ENCODE measurements at places on chromosomes 6 and 20.

DNA sequence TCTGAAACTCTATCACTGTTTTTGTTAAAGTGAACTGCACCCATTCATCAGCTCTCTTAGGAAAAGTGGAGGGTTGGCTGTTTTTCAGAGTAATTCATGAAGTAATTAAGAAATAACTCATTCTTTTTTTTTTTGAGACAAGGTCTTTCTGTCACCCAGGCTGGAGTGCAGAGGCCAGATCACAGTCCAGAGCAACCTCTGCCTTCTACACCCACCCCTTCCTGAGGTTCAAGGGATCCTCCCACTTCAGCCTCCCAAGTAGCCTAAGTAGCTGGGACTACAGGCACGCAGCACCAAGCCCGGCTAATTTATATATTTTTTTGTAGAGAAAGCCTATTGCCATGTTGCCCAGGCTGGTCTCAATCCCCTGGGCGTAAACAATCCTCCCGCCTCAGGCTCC lies 2.6 kb downstream of the ZNFX1 start:
- DNase-seq: no peak

DNA sequence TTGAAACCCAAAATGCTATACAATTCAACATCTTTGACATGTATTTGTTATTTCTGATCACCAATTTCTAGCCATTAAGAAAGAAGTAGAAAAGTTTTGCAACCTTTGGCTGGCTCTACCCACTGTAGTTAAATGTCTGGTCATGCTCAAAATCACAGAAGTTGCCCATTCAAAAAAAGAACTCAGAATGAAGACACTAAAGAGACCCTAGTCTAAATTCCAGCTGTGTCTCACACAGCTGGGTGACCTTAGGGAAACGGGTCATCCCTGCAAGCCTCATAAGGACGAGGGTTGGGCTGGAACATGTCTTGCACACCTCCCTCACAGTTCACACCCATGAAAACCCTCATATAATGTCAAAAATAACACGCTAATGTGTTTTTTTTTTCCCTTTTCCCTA lies 10.3 kb downstream of the FOXQ1 start:
- no peak for DNase-seq

DNA sequence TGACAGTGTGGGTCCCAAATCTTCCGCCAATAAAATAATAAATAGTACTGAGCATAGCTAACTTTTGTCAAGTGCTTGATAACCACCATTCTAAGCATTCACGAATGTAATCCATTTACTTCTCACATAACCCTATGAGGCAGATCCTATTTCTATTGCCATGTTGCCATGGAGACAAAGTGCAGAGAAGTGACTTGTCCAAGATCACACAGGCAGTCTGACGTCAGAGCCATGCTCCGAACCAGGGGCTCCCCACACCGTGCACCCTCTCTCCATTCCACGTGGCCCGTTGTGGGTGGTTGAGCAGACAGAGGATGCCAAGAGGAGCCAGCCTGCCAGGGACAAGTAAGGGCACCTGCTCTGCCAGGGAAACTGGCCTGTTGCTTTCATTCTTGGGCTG lies 38.9 kb downstream of the CDH22 start:
- no peak for DNase-seq

- no peak for DNase-seq
Measured at GRCh38 chr6:45651301-45651700, 273.6 kb upstream of the SUPT3H start.

GRCh38 chr6:139473231-139473701 lies 98.8 kb upstream of the CITED2 start:
- peak; percentile 15 for DNase-seq

DNA sequence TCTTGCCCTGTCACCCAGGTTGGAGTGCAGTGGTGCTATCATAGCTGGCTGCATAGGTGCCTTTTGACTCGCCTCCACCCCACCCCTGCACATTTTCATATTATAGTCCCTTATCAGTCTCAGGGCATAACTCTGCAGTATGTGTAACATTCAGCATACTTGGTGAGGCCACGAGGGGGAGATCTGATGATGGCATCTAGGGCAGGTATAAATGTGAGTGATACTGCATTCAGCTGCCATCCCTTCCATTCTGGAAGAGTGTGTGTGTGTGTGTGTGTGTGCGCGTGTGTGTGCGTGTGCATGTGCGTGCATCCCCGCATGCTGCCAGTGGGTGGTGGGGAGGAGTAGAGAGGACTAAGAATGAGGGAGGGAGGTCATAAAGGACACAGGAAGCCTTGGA lies 81.4 kb downstream of the JARID2 start:
- no peak for DNase-seq

GRCh38 chr6:25793970-25794369 lies 37.9 kb downstream of the SLC17A1 start:
- DNase-seq: no peak

DNA sequence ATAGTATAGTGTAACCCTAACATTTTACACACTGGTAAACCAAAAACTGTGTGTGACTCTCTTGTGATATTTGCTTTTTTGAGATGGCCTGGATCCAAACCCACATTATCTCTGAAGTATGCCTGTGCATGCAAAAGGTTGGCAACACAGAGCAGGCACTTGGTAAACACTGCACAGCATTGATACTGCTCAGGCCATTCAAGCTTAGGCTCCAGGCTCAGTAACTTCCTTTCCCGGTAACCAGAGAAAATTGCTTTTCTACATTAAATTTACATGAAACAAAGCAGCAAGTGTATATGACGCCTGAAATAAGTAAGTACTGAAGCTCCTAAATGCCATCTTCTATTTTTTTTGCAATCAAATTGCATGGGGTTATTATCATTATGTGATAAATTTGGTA lies 205.7 kb downstream of the EPM2A start:
- no peak for DNase-seq

- peak; percentile 66 for DNase-seq
Measured at GRCh38 chr20:49562311-49563014, 5.5 kb downstream of the PTGIS start.

GRCh38 chr6:31152781-31153180 lies 4.8 kb downstream of the CCHCR1 start:
- no peak for DNase-seq

- no peak for DNase-seq
Measured at GRCh38 chr6:37139230-37139962, 30.6 kb upstream of the PIM1 start.

DNA sequence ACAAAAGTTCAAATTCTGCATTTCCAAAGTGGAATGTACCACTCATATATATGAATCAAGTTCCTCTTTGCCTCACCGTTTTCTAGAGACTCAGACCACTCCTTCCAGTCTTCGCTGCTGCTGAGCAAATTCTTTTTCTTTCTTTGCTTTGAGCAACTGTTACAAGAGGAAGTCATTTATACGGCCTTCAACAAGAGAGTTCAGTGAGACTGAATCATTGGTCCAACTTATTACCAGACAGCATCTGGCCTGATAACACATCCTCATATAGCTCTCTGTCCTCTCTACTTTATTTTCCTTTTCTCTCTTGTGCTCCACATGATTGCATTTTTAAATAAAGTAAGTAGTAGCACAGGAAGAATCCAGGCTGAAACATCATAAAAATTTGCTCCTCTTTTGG lies 652.7 kb downstream of the PHF3 start:
- no peak for DNase-seq

GRCh38 chr6:65448866-65449265 lies 258.2 kb downstream of the EYS start:
- no peak for DNase-seq

DNA sequence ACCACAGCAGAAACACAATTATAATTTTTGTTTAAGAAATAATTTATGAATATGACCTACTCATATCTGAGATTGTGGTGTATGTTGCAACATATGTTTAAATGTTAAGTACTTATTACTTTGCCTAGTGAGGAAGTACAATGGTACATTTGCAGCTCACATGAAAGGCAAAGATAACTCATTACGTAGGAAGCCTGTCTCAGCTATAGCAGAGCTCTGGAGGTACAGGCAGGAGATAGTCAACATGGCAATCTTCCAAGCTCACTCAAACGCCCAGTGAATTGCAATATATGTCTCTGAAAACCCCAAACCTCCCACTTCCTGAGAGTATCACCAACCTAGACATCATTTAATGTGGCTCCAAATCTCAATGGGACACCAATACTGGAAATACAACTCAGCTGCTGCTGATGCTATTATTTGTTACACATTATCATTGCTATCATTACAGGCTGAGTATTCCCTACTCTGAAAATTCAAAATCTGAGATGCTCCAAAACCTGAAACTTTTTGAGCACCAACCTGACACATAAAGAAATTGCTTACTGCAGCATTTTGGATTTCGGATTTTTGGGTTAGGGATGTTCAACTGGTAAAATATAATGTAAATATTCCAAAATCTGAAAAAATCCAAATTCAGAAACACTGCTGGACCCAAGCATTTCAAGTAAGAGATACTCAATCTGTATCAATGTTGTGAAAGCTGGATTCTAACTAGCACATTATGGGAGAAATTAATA lies 25.1 kb upstream of the GSTA4 start:
- DNase-seq: peak; percentile 17

DNA sequence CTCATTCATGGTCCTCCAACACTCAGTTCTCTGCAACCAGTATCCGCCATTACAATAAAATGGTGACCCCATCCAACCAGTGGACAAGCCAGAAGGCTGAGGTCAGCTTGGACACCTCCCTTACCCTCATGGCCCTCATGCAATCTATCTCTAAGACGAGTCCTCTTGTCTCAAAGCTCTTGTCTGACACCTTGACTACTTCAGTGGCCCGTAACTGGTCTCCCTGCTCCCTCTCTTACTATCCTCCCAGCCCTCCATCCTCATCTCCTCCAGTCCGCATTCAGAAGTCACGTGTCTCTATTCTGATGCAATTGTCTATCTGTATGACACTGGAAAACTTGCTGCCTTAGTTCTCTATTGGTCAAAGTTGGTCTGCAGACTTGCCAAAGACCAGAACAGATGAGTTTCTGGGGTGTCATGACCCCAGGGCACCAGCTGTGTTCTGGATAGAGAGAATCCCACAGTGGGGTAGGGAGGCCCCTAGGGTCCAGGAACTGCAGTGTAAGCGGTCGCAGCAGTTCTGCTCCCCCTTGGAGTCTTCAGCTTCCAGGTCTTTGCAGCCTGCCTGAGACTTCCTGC lies 59.6 kb upstream of the RNF24 start:
- DNase-seq: no peak

- no peak for DNase-seq
Measured at GRCh38 chr6:39803872-39804271, 11.7 kb downstream of the DAAM2 start.

DNA sequence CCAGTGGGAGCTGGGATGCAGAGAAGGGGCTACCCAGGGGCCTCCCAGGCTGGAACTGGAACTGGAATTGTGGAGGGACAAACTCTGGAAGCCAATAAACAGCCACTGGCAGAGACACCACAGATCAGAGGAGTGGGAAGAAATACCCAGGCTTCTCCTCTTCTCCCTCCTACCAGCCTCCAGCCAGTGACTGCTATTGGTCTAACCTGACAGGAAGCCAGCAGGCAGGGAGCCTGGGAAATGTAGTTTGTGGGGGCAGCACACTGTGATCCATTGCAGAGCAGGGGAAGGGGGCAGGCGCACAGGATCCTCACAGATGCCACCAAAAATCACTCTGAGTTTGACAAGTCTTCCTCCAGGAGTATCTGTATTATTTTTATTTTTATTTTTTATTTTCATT lies 12.1 kb upstream of the MLN start:
- no peak for DNase-seq

DNA sequence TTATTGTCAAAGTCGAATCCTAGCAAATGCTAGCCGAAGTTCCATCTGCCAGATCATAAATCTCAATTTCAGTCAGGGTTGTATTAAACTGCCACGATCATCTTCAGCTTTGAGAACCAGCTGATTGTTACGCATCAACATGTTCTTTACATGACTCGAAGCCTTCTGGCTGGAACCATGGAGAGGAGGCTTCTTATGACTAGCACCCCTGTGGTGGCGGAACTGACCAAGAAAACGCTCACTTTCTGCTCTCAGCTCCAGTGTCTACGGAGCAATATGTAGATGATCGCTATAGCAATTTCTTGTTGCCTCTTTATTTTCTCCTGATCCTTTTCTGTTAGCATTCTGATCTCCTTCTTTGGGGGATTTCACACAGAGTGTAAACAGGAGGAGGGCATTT lies 479.4 kb upstream of the SLC35B3 start:
- DNase-seq: no peak

DNA sequence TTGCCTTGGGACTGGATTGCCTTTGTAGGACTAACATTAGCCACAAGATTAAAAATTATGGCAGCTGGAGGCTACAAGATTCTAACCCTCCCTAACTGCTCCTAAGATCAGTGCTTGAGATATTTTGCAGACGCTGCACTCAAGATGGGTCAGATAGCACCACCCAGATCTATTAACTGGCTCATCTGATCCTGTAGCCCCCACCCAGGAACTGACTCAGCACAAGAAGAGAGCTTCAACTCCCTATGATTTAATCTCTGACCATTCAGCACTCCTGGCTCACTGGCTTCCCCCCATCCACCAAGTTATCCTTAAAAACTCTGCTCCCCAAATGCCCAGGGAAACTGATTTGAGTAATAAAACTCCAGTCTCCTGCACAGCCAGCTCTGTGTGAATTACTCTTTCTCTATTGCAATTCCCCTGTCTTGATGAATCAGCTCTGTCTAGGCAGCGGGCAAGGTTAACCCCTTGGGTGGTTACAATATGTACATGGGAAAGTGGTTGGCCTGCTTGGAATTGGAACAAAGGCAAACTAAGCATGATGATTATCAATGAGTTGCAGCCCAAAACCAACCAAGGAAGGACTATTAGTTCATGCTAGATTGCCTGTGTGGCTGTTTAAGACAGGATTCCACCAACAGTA lies 111.3 kb downstream of the OR2B2 start:
- DNase-seq: no peak

DNA sequence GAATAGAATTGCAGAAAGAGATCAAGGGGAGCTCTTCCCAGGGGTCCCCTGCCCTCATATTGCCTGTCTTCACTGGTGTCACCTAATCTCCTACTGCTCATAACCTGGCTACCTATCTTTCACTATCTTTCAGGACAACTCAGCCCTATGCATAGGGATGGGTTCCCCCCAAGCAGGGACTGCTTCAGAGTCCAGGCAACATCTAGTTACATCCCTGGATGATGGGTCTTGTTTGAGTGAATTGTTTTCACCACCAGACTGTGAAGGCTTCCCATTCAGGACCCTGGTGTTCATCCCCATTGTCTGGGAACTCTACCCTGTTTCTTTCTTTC lies 850 bp upstream of the HECA start:
- no peak for DNase-seq

GRCh38 chr20:53734006-53734688 lies 140.5 kb upstream of the ZNF217 start:
- DNase-seq: no peak

DNA sequence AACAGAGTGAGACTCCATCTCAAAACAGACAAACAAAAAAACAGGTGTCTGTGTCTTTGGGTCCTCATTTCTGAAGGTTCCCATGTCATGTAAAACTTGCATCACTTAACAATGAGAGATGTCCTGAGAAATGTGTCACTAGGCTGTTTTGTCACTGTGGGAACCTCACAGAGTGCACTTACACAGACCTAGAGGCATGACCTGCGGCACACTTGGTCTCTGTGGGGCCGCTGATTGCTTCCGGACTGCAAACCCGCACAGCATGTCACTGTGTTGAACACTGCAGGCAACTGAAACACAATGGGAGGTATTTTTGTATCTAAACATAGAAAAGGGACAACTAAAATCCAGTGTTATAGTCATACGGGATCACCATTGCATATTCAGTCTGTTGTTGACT lies 42.3 kb upstream of the TMEM181 start:
- no peak for DNase-seq

- peak; percentile 92 for DNase-seq
Measured at GRCh38 chr20:17836303-17836861, 132.2 kb downstream of the SNX5 start.

GRCh38 chr6:159460476-159460875 lies 232.6 kb downstream of the SOD2 start:
- DNase-seq: no peak

GRCh38 chr6:99603421-99604165 lies 3.0 kb upstream of the PRDM13 start:
- DNase-seq: peak; percentile 16
